ENCODE measurements at places on chromosomes 16 and 17.

GRCh38 chr16:11299865-11300559 lies 18.9 kb upstream of the PRM1 start:
- DNase-seq: no peak

DNA sequence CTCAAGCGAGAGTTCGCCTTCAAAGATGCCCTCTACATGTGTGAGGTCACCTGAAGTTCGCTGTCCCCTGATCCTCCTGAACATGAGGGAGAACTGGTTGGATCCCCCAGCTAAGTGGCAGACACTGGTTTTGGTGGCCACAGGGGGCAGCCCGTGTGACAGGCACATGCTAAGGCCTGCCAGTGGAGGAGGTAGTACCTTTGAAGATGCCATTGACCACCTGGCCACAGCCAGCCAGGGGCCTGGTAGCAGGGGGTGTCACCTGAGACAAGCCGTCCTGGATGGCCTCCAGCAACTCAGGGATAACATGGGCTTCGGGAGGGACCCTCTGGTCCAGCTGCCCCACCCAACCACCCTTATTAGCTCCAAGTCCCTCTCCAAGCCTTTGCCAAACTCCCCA lies 7.3 kb upstream of the ALDH3A1 start:
- DNase-seq: no peak

DNA sequence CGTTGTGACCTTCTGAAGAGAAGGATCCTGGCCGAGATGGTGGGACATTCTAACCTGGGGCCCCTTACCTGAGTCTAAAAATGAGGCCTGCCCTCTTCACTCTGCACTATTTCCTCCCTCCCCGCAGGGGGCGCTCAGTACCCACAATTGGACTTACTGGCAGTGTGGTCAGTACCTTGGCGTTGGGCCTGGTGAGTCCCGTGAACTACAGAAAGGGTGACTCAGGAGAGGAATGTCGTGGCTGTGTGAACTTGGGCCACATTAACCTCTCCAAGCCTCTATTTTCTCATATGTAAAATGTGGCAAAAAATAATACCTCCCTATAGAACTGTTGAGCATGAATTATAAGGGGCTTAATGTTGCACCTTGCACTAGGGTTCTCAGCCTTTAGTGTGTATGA lies 3.9 kb downstream of the RSAD1 start:
- peak; percentile 81 for DNase-seq

DNA sequence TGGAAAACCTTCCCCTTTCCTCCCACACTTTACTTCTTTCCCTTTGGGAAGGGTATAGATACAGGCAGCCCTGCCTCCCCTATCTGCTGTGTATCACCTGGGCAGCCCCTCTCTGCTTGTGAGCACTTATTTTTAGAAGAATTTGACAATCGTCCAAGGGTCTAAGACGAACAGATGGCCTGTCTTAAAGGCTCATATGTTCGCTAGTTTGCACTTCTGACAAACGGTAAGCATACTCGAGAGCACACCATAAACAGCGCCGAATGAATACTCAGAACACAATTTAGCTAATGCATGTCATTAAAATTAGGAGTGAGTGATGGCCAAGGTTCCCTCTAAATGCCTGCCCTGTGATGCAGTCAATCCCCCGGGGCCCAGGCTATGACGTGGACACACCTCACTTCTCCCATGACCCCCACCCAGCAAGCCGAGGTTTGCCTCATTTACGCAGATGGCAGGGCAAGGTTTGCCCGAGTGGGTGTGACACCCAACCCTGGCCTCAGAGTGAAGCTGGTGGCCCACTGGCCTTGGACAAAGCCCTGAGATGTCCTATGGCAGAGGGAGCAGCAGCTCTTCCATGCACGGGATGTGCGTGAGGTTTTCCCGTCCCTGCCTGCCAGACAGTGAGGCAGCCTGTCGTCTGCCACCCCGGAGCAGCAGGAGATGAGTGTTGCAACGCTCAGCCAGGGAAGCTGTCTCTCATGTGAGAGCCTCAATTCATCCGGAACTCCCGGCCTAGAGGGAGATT lies 125.2 kb downstream of the C16orf78 start:
- DNase-seq: no peak

DNA sequence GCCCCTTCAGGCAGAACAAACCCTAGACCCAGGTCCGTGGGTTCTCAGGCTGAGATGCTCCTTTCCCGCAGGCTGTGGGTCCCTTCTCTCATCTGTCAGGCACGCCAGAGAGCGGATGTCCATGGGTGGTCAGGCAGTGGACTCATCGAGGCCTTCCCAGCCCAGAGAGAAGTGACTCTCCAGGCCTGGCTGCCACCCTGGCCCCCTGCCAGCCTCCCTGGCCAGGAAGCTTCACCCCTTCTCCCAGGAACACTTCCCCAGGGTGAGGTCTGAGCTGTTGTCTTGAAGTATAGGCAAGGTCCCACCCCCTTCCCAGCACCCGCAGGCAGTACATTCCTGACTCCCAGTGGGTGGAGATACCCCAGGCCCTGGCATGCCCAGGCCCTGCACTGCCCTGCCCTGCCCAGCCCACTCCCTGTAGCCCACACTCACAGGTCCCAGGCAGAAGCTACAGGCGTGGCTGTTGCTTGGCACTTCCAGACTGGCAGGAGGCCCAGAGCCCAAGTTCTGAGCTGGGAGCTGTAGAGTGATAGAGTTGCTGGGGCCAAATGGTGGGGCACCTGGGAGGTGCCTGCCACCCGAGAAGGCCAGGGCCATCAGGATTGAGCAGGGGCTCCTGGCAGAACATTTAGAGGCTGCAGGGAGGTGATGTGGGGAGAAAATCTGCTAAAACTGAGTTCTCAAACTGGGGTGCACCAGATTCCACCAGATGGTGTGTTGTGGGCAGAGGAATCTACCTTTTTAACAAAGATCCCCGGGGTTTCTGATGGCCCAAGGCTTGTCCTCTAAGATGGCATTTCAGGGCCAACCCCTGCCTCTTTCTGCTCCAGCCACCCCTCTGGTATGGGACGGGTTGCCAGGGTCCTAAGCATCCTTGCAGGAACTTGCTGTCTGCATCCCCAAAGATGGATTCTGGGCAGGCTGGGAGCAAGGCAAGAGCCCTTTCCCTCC lies 6.7 kb downstream of the ITGA3 start:
- no peak for DNase-seq

- no peak for DNase-seq
These were observed 230.7 kb downstream of the SLC39A11 start for GRCh38 chr17:72861811-72862210.

GRCh38 chr17:50063561-50064252 lies 7.8 kb downstream of the ITGA3 start:
- no peak for DNase-seq

GRCh38 chr17:62629556-62630364 lies 2.3 kb downstream of the MRC2 start:
- no peak for DNase-seq

DNA sequence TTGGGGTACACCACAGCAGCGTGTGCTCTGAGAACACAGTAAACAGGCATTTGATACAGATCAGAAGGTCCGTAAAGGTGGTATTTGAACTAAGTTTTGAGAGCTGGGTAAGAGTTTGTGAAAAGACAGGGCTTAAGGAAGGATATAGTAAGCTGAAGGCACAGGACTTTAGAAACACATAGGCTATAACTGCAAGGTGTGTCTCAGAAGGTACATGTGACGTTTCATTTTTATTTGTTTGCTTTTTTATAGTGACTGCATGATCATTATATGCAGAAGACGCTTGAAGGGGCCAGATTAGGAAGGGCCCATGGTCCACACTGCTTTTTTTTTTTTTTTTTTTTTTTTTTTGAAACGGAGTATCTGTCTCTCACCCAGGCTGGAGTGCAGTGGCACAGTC lies 644.6 kb downstream of the WWOX start:
- no peak for DNase-seq

- no peak for DNase-seq
These were observed 21.1 kb downstream of the TMC6 start for GRCh38 chr17:78107457-78107856.

Data from neural crest cell (in vitro differentiated cells).